ENCODE measurements at places on chromosomes 4 and X.

DNA sequence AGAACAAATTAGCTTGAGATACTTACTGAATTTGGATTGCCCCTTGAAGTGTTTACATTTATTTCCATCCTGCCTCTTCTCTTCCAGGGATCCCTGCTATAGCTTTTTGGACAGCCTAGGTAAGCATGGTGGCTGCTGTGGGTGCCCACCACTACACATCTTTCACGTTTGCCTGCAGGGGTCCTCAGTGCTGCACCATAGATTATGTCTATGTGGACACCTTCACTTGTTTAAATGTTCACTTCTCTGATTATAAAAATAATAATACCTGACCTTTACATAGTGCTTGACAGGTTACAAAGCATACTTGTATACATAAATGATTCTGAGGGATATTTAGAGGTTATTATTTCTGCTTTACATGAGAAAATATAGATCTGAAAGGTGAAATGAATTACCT, 67.9 kb upstream of the SLC4A4 start:
- peak; percentile 46 for DNase-seq

DNA sequence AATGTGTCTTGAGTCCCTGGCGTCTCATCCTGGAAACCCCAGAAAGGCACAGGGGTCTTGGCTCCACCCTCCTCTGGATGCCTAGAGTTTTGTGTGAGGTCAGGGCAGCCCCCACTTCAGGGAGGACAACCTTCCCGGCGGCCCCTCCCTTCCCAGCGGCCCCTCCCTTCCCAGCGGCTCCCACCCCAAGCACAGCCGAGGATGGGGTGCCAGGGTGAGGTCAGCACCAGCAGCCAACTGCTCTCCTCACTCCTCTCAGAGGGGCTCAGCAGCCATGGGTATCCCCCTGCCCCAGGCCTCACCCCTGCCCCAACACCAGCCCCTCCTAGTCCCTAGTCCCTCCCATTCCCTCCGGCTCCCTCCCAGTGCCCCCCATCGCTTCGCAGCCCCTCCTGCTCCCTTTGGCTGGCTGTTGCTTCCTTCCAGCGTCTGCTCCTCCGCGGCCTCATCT, 17.4 kb downstream of the DGKQ start:
- DNase-seq, result no peak

DNA sequence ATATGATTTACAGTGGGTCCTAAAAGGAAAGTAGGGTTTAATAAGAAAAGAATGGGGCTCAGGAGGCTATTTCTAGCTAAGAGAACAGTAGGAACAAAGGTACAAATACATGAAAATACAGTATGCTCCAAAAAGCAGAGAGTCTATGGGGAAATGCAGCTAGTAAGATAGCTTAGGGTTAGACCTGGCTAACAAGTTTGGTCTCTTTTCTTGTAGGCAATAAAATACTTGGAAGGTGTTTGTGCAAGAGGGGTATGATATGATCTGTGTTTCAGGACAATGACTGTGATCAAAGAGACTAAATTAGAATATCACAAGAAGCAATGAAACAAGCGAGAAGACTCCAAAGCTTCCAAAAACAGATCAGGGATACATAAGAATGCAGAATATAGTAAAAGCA, 33.5 kb upstream of the SH3KBP1 start:
- DNase-seq, result no peak

DNA sequence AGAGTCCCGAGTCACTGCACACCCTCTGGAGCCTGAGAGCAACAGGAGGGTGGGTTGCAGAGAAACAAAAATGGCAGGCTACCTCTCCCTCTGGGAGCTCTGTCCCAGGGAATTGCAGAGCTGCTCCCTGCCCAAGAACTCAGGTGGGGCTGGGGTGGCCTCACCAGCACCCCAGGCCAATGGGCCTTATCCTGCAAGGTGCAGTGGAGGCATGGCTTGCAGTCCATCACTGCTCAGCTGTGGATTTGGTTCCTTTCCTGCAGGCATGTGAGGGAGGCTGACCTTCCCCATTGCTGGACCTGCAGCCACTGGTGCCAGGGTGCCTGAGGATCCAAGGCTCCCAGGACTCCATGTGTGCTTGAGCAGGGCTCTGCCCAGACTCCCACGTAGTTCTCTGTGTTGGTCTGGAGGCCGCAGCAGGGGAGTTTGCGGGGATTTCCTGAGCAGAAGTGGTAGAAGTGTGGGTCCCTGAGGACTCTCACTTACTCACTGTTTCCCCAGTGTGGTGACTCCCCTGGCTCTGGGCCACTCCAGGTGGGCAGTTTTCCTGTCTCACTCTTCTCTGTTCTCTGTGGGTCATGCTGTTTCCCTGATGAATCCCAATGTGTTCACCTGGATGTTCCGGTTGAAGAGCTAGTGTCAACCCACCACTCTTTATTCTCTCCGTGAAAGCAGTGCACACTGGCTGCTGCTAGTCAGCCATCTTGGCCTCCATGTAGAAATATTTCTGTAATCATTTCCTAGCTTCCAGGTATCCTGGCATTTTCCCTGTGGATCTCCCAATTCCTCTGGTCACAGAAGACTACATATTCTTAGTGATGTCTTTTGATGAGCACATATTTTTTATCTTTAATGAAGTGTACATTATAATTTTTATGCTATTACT, 82.3 kb downstream of the ARHGAP24 start:
- no peak for DNase-seq

DNA sequence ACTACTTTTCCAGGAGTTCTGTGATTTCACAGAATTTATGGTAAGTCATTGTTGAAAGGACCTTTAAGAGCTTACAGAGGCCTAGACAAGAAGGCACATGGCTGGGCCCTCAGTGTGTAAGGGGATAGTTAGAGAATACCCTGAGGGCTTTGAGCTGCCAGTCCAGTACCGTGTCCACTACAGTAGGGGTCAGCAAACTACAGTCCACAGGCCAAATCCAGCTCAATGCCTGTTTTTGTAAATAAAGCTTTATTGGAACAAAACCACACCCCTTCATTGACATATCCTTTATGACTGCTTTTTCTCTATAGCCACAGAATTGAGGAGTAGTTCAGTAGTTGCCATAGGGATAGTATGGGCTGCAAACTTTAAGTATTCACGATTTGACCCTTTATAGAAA, 176.2 kb downstream of the MID1 start:
- peak; percentile 12 for DNase-seq

GRCh38 chrX:56231537-56232090, 542 bp upstream of the KLF8 start:
- no peak for DNase-seq

- no peak for DNase-seq
These were observed 33.6 kb upstream of the TAPT1 start for GRCh38 chr4:16259889-16260246.

- DNase-seq, result no peak
These were observed 79.3 kb downstream of the FBXW7 start for GRCh38 chr4:152456609-152457008.

DNA sequence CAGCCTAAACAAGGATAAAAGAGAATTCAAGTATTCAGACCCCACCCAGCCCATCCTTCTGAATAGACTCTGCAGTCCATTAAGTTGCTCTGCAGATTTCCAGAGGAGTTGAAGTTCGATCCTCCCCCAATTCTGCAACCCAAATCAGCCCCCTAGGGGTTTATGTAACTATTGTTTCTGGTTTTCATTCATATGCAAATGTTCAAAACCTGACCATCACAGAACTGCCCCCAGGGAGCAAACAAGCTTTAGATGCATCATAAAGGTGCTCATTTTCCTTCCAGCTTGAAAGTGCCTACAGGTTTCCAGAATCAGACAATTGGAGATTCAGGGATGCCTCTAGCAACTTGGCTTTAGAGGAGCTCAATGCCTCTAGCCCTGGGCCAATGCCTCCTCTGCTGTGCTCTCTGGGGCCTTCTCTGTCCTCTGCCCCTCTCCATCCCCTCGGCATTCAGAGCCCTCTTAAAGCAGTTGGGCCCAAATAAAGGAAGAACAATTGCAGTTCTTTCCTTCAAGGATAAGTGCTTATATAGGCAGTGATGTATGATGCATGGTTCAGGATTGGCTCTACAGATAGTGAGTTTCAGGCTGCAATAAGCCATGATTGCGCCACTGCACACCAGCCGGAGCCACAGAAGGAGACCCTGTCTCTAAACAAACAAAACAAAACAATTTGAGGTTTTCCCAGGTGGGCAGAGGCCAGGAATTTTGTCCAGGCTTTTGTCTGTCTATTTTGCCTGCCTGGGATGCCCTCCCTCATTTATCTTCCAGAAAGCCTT, 23.5 kb upstream of the SPINK2 start:
- no peak for DNase-seq

- DNase-seq, result no peak
These were observed 12.4 kb downstream of the RAB33A start for GRCh38 chrX:130184168-130184567.

GRCh38 chr4:88159229-88159725, 838 bp upstream of the ABCG2 start:
- peak; percentile 49 for DNase-seq

- DNase-seq, result no peak
These were observed 2351.4 kb downstream of the PCDH7 start for GRCh38 chr4:33071535-33071934.

DNA sequence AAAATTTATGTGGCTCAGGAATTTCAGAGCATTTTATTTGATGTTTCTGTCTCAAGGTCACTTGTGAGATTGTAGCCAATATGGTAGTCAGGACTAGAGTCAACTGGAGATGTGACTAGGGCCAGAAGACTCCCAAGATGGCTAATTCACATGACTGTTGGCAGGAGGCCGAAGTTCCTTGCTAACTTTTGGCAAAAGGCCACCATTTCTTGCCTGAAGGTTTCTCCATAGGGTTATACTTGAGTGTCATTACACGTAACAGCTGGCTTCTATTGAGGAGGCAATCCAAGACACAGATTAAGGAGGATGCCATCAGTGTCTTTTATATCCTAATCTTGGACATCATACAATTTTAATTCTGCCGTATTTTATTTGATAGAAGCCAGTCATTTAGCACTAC, 162.3 kb upstream of the MAOA start:
- DNase-seq, result peak; percentile 27

DNA sequence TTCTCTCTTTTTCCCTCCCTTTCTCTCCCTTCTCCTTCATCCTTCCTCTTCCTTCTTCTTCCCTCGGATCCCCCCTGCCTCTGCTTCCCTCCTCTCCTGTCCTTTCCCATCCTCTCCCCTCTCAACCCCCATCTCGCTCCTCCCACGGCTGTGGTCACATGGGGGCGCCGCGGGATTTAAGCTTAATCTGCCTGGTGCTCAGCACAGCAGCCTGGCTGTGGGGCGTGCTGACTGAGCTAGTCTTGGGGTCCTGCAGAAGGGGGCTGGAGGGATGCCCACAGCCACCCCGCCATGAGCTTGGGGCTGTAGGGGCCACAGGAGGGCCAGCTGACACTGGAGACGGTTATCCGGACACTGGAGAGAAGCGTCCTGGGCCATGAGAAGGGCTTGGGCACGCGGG, 10.7 kb downstream of the SMIM10L2A start:
- no peak for DNase-seq

DNA sequence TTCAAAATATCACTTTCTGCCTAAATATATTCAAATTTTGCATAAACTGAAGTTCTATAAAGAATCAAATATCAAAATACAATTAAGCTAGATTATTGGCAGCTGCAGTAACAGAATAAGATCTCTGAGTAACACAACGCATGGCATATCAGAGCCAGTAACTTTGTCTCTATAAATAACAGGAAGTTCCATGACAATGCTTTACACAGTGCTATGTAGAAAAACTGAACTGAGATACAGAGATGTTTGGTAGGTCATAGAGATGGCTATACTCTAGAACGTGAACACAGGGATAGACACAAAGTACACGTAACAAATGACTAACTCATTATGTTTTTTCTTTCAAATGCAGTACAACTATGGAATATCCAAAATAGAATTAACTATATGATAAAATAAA, 18.2 kb downstream of the UBE2D3 start:
- DNase-seq, result no peak

DNA sequence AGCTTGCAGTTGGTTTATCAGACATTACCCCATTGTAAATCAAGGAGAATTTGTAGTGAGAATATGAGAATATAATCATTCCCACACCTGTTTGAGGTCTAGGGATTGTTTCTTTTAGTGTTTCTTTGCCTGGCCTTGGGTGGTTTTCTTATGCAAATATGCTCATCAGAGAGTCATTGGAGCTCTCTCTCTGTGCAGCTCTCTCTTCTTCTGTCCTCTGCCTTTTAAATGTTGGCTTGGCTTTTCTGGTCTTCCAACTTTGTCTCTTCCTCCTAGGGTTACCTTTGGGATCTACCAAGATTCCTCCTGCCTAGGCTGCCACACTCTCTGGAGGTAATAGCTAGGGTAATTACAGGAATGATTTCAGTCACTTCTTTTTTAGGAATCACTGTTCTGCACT, 102.3 kb upstream of the ARSJ start:
- DNase-seq, result no peak

DNA sequence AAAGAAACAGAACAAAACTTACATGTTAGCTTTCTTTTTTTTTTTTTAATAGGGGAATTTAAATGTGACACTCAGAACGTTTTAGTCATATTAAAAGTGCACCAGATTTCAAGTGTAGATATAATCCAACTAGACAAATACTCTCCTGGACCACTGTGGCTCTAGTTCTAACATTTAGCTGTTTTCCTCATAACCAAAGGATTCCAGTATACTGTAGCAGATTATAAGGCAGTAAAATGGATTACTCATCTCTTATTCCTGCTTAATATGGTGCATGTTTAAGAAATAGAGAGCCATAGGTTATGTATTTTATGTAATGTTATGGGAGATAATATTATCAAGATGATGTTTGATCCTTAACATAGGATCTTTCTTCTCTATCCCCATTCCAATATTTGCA, 1339.5 kb upstream of the AGA start:
- DNase-seq, result no peak

DNA sequence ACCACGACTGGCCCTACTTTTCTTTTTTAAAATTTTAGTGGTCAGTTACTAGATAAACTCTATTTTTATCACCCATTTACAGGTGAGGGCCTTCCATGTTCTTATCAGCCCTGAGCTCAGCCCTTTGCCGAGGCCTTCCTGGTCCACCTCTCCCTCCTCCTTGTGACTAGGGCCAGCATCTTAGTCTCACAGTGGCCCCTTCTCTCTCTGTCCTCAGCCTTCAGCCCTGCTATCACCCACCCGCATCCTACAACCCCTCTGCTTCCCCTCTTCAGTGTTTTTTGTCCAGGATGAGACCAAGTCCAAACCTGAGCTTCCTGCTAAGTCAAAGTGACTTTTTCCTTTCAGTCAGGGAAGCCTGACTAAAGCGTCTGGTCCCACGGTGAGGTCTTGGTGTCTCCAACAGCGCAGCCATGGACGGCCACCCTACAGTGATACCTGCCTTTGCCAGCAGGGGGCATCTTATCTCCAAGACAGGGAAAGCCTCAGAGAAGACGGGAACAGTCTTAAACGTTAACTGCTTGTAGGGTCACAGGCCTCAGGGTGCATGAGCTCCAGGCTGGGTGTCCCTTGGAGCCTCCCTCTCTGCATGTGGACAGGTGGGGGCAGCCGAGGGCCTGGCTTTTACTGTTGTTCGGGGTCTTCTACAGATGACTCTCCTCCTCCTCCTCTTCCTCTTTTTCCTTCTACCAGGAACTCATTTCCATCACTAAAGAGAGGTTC, 11.7 kb upstream of the GAGE10 start:
- peak; percentile 53 for DNase-seq

DNA sequence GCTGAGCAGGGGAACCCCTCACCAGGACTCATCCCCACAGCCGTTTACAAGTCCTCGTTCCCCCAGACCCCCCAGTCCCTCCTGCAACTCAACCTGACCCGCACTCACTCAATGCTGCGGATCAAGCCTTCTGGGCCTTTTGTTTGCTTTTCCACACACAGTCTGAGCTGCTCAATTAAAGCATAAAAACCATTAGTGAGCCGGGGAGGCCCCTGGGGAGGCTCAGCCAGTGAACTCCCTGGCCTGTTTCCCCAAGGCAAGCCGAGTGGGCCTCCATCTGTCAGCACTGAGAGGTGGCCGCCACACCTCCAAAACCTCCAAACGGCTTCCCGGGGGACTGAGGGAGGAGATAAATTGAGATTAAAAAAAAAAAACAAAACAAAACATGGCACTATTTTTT, 158.5 kb downstream of the SHOX start:
- DNase-seq, result no peak
